Fibroblast of skin of back (primary cell): ENCODE measurements at places on chromosomes 13 and 19.
A peak's percentile ranks its signal among the peaks of the same experiment; 100 is the strongest.

DNA sequence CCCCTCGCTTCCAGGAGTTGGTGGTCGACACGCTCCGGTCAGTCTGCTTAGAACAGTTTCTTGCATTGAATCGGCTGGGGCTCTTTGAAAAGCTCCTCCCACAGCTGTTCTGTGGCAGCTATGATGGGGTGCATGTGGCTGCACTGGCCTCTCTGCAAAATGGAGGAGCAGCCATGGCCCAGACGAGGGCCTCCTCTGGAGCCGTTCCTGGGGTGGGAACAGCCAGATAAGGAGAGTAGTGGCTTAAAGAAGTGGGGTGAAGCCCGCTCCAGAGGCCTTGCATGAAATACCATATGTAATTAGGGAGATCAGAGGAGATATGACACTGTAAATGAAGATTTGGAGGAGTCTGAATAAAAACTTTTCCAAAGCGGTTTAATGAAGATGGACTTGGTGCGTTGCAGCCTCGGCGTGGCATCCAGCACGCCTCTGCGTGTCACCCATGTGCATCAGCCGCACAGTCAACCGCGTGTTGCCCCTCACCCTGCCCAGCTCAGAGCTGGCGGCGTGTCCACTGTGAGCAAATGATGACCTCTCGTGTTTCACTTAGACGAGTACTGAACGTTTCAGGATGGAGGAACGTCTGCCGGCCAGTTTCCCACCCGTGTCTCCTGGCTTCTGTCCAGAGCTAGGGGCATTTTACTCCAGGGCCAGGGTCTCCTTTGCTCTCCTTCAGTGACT lies 199.2 kb downstream of the TEX29 start:
- no peak for DNase-seq

DNA sequence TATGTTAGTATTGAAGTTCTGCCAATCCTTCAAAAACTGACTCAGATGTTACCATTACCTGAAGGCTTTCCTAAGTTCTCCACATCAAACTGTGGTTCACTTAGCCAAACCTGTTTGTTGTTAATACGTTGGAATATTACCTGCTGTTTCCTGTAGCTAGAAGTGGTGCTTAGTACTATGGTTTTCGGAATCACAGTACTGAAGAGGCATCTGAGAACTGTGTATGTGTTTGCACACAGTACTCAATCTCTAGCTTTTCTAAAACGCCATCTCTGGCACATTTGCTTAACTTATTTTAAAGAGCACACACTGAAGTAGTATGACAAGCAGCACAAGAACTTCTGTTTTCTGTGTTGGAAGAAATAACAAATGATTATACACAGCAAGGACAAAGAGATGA lies 248.2 kb downstream of the SHISA2 start:
- no peak for DNase-seq

DNA sequence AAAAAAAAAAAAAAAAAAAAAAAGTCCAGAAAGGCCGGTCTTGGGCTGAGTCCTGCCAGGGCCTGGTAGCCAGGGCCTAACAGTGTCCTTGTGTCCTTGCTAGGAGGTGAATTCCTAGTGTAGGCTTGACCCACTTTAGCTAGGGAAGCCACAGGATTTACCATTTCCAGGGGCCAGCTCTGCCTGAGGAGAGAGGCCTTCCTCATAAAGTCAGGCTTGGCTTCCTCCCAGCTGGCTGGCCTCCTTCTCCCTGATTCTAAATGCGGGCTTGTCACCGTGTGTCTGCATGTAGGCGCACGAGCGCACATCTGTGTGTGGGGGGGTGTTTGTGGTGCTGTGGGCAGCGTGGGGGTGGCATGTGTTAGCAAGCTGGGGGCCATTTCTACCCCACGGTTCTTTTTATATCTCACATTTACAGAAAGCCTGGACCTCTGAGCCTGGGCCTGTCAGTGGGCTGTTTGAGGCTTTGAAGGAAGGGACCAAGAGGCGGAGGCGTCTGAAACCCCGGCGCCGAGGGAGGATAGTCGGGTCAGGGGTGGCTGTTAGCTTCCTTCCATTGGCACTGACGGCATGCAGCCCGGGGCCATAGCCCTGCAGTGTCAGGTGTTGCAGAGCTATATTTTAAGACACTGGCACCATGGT lies 31.7 kb downstream of the IER2 start:
- peak; percentile 48 for DNase-seq

DNA sequence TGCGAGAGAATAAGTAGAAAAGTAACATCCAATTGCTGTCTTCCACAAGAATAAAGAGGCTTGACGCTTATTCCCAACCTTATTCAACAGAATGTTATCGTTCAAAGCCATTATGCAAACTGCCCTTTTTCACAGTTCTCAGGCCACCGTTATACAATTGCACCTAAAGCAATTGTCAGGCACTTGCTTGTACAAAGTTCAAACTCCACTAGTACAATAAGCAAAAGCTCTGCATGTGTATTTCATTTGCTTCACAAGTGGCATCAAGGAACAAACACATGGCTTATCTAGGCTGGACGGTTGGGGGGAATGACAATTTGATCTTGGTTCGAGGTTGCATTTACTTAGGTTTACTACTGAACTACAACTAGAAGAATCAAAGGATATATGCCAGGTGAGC lies 815.6 kb downstream of the EFNB2 start:
- DNase-seq, result no peak

GRCh38 chr13:48574041-48574796 lies 41.3 kb upstream of the RCBTB2 start:
- no peak for DNase-seq

GRCh38 chr19:54257116-54257480 lies at the start of gene LILRB5:
TSS of gene LILRB5 (minus strand) at chr19:54257273. CDS start at chr19:54257193, 80 bp downstream.
- DNase-seq, result no peak

DNA sequence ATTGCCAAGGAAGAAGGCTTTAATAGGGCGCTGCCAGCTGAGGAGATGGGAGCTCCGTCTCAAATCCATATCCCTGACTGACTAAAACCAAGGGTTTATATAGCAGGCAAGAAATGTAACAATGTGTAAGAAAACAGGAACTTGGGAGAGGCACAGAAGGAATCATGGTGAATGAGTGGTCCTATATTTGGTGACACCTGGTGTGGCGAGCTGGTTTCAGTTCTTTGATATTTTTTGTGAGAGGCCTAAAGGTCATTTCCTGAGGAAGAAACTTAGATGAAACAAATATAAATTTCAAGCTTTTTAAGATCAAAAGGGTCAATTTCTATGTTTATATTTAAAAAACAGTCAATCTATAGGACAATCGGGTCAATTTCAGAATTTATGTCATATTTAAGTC lies 826.3 kb downstream of the SLITRK6 start:
- DNase-seq, result no peak

DNA sequence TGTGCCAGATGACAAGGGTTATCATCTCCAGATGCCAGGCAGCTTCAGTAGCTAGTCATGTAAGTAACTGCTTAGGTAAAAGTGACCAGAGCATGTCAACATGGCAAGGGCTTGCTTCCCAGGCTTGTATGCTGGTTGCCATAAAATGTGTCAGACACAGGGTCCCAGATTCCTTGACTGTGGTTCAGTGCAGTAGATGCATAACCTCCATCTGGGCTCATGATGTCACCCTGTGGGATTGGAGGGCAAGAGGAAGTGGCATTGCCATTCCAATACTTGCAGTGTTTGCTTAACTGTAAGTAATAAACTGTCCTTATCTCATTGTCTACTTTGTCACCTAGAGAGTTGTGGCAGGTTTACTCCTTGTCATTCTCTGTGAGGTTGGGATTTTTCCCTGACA lies 226.8 kb downstream of the PCDH17 start:
- DNase-seq, result no peak

DNA sequence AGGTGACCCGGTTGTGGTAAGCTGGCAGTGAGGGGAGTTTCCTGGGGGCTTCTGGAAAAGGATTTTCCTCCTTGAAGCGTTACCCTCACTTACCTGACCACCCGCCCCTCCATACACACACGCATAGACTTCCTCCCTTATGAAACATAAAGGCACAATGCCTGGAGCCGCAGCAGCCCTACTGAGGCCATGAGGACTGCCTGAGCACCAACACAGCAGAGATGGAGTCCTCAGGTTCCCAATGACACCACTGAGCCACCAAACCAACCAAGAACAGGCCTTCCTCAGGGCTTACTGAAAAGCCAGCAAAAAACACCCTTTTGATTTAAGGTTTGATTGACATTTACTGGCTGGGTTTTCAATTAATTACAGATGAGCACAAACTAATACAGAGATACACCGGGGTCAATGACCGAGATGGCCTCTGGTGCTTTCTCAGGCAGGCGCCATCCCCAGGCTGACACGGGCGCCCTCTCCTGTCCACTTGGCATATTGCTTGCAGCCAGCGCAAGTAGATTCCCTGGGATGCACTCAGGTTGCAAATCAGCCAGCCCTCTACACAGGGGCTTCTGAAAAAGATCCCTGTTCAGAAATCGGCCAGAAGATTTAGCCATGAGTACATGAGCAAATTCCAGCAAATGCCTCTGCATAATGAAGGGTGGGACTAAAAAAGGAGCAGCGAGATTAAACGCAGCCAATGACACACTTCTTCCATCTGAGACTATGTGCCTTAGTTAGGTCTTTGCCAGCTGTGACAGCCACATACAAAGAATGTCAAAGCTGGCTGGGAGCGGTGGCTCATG lies 14.8 kb downstream of the OPA3 start:
- DNase-seq, result peak; percentile 29

GRCh38 chr13:73521290-73521624 lies 462.5 kb downstream of the KLF5 start:
- no peak for DNase-seq

- DNase-seq, result no peak
Observed at GRCh38 chr19:28285917-28286316, 927.0 kb downstream of the UQCRFS1 start.

DNA sequence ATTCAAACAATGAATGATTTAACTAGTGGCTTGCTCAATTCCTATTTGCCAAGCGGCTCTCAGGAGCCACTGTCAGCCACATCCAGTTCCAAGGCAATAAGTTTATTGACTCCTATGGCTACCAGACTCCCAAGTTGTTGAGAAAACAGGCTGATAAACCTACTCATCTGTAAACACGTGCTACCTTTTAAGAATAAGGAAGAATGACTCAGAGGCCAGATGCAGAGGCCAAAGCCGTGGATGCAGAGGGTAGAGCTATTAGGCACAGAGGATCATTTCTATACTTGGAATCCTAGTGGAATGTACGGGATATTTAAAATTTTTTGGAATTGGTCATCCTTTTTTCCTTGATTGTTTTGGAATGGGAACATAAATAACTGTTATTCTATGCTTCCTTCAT lies 1921.1 kb downstream of the OLFM4 start:
- DNase-seq, result no peak

DNA sequence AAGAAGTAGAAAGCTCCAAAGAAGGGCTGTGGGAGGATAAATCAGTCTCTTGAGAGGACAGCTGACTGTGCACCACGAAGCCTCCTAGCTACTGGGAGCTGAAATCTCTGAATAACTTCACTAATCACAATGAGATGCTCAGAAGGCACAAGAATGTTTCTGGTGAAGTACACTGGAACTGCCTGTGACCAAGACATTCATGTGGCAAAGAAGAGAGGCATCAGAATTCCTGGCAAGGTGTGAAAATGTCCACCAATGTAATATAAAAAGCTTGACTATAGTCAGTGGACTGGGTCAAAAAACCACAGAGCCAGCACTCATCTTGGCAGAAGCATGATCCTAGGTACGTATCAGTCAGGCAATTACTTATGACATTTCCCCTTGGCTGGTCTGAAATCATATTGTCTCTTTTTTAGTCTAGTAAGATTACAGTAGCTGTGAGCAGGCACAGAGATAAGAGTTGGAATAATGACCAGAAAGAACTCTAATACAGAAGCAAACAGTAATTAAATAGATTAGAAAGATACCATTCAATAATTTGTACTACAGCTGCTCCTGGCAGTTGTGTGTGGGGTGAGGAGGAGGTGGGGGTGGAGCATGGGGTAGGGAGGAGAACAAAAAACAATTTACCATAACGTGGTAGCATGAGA lies 434.7 kb downstream of the DIAPH3 start:
- peak; percentile 13 for DNase-seq

- no peak for DNase-seq
Observed at GRCh38 chr13:112013665-112014064, 53.3 kb upstream of the SOX1 start.

DNA sequence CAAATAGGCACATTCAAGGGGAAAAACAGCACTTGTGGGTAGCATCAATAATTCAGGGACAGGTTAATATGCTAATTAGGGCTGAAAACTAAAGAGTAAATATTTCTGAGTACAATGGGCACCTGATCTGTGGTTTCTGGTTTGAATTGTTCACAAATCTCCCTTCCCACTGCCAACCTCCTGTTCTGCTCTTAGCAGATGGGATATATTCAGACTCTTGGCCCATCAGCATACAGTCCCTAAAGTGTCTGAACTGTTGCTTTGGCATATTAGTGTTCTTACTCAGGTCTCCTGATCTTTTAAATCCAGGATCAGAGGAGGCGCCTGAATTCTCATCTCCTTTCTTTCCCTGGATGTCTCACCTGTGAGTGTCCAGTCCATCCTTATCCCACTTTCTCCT lies 8.2 kb upstream of the LRCH1 start:
- no peak for DNase-seq

- no peak for DNase-seq
Observed at GRCh38 chr13:50942630-50943311, 33.2 kb downstream of the RNASEH2B start.

DNA sequence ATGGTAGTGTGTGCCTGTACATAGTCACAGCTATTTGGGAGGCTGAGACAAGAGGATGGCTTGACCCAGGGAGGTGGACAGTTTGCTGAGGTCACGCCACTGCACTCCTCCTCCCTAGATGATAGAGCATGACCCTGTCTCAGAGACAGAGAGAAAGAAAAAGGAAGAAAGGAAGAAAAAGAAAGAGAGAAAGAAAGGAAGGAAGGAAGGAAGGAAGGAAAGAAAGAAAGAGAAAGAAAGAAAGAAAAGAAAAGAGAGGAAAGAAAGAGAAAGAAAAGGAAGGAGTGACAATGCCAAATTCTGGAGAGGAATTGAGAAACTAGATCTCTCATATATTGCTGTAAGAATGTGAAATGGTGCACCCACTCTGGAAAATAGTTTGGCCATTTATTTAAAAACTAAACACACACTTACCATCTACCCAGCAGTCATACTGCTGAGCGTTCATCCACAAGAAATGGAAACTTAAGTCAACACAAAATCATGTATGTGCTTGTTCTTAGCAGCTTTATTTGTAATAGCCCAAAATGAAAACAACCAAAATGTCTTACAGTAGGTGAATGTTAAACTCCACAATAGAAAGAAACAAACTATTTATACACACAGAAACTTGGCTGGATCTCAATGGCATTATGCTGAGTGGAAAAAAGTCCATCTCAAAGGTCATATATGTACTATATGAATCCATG lies 7.5 kb downstream of the TEX101 start:
- no peak for DNase-seq

GRCh38 chr19:44636439-44637389 lies 7.0 kb upstream of the PVR start:
- no peak for DNase-seq

DNA sequence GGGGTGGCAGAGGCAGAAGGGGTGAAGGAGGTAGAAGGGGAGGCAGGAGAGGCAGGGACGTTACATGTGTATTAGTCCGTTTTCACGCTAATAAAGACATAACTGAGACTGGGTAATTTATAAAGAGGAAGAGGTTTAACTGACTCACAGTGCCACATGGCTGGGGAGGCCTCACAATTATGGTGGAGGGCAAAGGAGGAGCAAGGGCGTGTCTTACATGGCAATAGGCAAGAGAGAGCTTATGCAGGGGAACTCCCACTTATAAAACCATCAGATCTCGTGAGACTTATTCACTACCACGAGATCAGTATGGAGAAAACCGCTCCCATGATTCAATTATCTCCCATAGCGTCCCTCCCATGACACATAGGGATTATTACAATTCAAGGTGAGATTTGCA lies 19.0 kb upstream of the ACOD1 start:
- DNase-seq, result no peak
